ENCODE measurements at places on chromosomes 7 and 10.
A peak's percentile ranks its signal among the peaks of the same experiment; 100 is the strongest.

GRCh38 chr7:43872406-43873110 is 3.2 kb upstream of the MRPS24 start:
- DNase-seq: no peak

GRCh38 chr7:135715055-135715522 is 12.9 kb downstream of the SLC13A4 start:
- DNase-seq: no peak

DNA sequence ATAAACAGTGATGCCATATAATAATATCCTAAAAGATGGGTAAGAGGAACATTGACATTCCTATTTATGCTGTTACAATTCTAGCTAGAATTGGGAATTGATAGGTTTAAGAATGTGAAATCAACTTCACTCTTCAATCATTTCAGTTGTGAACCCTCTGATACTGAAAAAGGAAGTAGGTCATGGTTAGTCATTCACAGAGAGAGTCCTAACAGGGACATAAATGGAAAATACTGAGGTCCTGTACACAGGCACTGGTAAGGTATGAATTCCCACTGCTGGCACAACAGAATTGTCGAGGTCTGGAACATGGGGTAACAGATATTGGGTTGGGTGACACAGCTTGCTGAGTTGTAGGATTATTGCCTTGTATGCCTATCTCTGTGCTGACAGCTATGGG is 289.4 kb upstream of the LRRN3 start:
- DNase-seq: no peak

DNA sequence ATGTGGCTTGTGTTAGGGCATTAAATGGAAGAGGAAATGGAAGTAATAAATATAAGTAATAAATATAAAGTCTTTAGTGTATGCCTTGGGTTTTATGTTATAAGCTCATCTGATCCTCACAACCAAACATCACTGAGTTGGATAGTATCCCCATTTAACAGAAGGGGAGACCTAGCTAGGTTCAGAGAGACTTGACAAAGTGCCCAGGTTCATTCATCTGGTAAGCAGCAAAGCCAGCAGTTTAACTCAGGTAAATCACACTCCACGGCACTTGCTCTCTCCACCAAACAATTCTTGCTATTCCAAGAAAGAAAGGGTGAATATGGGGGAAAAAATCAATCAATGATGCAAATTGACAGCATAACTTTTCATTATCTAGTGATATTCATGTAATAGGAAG is 167.3 kb downstream of the MAGI2 start:
- no peak for DNase-seq

- no peak for DNase-seq
Measured at GRCh38 chr7:47465191-47465590, 116.7 kb downstream of the TNS3 start.

DNA sequence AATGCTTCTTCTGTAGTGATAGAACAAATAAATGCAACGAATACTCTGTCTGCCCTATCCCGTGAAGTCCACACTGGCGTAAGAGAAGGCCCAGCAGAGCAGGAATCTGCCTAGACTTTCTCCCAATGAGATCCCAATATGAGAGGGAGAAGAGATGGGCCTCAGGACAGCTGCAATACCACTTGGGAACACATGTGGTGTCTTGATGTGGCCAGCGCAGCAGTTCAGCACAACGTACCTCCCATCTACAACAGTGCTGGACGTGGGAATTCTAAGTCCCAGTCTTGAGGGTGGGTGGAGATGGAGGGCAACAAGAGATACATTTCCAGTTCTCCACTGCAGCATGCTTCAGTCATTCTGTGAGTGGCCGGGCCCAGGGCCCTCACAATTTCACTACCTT is 45.8 kb downstream of the FIGNL1 start:
- no peak for DNase-seq

- DNase-seq: no peak
Measured at GRCh38 chr10:132011024-132011423, 29.3 kb upstream of the BNIP3 start.

DNA sequence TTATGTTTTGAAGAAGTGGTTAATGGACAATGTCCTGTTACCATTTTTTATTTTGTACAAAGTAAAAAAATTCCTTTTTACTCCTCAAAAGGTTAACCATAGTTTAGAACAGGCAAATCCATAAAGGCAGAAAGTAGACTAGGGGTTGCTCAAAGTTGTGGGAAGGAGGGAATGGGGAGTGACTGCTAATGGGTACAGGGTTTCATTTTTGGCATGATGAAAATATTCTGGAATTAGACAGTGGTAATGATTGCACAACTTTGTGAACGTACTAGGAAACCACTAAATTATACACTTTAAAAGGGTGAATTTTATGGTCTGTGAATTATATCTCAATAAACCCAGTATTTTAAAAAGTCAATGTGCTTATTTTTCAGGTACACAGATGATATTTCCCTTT is 35.4 kb upstream of the CDK14 start:
- no peak for DNase-seq

- DNase-seq: no peak
Measured at GRCh38 chr10:75586814-75587213, 155.4 kb downstream of the LRMDA start.

GRCh38 chr7:17183630-17184328 is 114.7 kb upstream of the AHR start:
- DNase-seq: no peak

DNA sequence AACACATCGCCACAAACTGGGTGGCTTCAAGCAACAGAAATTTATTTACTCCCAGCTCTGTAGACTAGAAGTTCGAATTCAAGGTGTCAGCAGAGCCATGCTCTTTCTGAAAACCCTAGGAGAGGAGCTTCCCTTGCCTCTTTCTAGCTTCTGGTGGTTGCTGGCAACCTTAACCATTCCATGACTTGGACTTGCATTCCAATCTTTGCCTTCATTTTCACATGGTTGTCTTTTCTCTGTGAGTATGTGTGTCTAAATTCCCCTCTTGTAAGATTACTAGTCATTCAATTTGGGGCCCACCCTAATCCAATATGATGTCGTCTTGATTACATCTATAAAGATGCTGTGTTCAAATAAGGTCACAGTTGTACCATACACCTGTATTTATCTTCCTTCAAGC is 65.9 kb upstream of the PRKG1 start:
- DNase-seq: no peak

DNA sequence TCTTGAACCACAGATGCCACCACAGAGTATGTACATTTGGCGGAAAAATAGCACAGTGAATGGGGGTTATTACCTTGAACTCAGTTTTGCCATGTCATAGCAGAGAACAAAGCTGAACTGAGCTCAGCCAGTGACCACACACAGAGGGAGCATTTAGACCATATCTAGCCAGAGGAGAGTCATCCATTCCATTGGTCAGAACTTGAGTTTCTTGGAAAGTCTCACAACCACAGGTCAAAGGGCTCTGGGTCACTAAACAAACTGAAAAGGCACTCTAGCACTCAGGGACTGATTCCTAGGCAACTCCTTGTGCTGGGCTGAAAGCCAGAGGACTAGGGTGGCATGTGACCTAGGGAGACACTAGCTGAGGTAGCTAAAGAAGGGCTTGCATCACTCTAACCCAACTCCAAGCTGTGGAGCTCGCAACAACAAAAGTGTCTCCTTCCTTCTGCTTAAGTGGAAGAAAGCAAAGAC is 239.7 kb upstream of the SEMA3D start:
- DNase-seq: no peak

DNA sequence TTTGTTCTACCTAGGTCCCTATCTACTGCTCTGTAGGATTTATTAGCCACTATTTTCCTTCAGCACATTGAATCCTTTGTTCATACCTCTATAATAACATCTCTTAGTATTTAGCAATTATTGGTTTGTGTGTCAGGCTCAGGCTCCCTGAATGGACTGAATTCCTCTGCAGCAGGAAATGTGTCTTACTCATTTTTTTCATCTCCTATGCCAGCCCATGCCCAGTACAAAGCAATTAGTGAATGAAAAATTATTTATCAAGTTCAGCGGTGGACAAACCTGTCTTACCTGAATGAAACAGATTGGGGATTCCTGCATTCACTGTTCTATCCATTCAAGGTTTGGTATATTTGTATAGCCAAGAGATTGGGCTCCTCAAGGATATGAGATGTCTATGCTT is 53.7 kb downstream of the C1GALT1 start:
- DNase-seq: no peak

DNA sequence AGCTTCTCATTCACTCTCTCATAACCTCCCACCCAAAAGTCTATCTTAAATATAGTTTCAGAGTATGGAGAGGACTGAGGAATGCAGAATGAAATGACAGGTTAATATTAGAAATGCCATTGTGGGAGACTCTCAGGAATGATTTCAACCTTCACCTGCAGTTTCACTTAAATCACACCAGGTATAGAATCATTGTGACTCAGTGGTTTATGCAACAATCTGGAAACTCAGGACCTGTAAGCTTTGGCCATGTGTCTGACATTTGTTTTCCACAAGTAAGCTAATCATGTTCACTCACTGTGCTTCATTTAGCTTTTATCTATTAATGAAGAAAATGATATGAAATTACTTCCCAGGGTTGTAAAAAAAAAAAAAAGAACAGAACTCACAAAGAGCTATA is 8.7 kb upstream of the PTPN12 start:
- DNase-seq: no peak

- DNase-seq: no peak
Measured at GRCh38 chr10:59290448-59290847, 71.9 kb downstream of the FAM13C start.

- no peak for DNase-seq
Measured at GRCh38 chr10:32171204-32171603, 115.0 kb upstream of the KIF5B start.

GRCh38 chr10:48494073-48494472 is 110.8 kb downstream of the ARHGAP22 start:
- no peak for DNase-seq

GRCh38 chr10:2047679-2048078 is 310.4 kb upstream of the ADARB2 start:
- no peak for DNase-seq

DNA sequence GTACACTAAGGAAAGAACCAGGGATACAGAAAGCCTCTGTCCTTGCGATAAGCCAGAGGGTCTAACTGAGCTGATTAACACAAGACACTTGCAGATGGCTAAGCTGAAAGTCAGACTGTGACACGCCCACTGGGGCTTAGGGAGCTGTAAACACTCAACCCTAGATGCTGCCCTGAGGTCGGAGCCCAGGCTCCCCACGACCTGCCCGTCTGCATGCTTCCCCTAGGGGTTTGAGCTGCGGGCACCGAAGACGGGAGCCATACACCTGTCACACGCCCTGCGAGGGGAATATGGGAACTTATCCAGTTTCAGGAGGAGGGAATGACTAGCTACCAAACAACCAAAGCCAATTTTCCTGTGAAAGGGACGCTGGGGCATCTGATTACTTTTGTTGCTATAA is 96.0 kb downstream of the HTR5A start:
- DNase-seq: no peak

DNA sequence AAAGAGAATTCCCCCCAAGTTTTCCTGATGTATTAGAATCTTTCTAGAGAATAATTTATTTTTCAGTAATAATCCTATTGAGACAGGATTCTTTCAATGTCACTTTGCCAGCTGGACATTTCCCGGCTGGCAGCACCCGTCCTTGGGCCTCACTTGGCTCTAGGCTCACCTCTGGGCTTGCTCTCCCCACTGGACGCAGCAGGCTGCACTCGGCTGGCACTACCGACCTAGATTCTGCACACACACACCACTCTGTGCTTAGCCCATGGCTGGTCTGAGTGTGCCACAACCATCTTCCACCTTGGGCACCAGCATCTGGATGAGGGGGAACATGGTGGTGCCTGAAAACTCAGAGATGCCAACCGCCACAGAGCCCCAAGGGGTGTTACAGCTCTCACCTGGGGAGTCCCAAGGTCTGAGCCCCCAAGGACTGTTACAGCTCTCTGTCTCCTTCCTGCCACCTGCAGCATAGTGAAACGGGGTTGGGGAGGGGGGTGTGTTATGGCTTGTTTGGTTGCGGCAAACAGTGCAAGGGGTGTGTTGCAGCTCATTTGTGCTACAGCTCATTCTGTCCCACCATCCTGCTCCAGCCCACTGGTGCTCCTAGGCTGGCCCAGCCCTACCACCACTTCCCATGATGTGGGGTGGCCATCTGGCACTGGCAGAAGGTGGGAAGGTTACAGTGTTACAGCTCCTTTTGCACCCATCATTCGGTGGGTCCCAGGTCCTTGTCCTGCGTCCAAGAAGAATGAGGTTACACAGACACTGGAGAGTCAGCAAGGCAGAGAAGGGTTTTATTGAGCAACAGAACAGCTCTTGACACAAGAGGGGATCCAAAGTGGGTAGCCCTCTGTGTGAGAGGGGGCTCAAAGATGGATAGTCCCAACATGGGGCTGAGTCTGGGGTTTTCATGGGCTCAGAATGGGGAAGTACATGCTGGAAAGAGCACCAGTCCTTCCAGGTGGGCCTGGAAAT is 2.1 kb downstream of the GALNTL5 start:
- no peak for DNase-seq

DNA sequence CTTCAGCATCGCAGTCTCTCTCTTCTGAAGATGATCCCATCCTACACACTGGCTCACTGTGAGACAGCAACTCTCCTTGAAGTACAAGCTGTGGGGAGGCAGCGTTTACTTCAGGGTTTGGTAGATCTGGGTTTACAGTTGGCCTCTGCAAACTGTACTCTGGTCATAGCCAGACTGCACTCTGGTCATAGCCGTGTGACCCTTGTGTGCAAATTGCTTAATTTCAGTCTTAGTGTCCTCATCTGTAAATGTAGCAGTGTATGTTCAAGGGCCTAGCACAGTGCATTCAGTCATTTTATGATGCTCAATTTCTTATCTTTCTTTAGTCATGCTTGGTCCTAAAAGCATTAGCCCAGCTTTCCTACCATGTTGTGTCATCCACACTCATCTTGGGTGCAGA is 188.2 kb downstream of the LRMDA start:
- no peak for DNase-seq

- DNase-seq: peak; percentile 51
Measured at GRCh38 chr10:22550732-22551131, 163.6 kb downstream of the PIP4K2A start.

DNA sequence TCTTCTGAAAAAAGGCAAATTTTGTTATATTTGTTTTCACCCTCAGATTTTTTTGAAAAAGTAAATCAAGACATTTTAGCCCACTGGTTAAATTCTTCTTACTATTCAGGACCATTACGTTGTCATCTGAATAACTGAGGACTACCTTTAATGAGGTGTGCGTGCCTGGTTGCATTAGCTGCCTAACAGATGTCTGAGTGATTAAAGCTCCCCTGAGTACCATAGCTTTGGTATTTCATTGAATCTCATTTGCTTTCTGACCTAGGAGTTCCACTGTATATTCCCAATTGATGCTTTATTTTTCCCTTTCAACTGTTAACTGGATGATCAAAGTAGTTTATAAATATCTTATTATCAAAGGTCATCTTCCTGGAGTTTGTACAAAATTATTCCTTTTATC is 410.0 kb upstream of the SEMA3D start:
- DNase-seq: no peak

GRCh38 chr10:8513155-8514147 is 459.0 kb downstream of the GATA3 start:
- DNase-seq: no peak
